Skeletal muscle cell (primary cell): ENCODE measurements at places on chromosomes 3 and 15.

- DNase-seq: no peak
Observed at GRCh38 chr3:136008221-136008620, 42.7 kb downstream of the PPP2R3A start.

DNA sequence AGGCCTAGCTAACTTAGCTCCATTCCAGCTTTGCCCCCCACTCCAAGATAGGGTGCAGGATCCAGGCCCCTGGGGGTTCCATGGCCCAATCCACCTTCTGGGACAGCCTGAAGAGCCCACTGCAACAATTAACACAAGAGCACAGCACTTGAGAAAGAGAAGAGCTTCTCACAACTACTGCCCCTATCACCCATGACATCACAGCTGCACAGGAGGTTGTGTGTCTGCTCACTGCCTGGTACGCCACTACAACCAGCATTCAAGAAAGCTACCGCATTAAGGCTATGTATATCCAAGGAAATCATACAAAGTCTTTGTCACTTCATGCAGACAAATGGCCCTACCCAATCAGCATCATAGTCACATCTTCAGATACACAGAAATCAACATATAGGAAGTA lies 62.0 kb downstream of the MYO5A start:
- no peak for DNase-seq

- no peak for DNase-seq
Observed at GRCh38 chr15:39474657-39475056, 106.2 kb upstream of the THBS1 start.

DNA sequence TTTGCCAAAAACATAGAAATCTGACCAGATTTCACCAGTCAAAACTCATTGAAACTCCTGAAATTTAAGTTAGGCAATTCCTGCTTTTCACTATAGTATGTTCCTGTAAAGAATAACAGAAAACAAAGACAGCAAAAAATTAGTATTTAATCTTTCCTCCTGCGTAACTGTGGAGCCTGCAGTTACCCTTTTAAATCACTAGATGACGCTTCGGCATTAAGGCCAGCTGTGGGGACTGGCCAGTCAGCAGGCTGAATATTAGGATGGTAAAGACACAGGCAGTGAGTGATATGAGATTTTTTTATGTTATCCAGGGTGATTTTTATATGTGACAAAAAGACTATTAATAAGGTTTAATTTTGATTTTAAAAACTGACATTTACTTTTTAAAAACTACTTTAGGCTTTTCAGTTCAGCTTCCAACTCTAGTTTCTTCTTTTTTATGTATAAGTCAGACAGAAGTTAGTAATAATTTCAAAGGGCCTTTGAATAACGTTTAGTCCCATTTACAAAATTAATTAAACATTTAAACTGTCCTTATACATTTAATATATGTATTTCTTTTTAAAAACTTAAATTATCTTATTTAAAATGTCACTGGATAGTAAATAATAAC lies 165.1 kb downstream of the PPM1L start:
- DNase-seq: peak; percentile 9

GRCh38 chr3:127170814-127171213 lies 22.1 kb upstream of the PRR23E start:
- DNase-seq: peak; percentile 21

DNA sequence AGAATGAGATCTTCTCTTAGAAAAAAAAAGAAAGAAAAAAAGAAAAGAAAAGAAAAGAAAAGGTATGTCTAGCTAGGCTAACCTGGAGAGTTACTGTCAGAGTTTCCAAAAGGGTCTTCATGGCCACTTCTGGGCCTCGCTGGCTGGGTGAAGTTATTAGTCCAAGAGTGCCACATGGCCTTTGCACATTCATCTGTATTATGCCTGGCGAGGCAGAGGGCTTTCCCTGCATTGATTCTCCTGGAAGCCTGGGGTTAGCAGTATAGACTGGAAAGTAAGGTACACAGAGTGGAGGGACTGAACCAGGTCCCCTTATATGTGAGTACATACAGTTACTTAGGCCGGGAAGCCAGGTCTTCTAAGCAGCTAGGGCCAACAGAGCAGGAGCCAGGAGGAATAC lies 54.8 kb upstream of the CGNL1 start:
- DNase-seq: no peak

- DNase-seq: no peak
Observed at GRCh38 chr15:48614051-48614450, 31.5 kb downstream of the FBN1 start.

GRCh38 chr3:147945968-147946519 lies 536.9 kb downstream of the ZIC1 start:
- DNase-seq: peak; percentile 93
